ENCODE measurements at places on chromosomes 6 and 20.

GRCh38 chr20:16246870-16247269 is 326.4 kb downstream of the KIF16B start:
- peaks cover 11% of the 10 kb centered on the region for H3K27me3 ChIP-seq
- no peak for DNase-seq
- H3K4me3 ChIP-seq: no peak overlapping the region
- H3K27ac ChIP-seq: no peak overlapping the region
- no peaks in the 10 kb centered on the region for H3K4me1 ChIP-seq

DNA sequence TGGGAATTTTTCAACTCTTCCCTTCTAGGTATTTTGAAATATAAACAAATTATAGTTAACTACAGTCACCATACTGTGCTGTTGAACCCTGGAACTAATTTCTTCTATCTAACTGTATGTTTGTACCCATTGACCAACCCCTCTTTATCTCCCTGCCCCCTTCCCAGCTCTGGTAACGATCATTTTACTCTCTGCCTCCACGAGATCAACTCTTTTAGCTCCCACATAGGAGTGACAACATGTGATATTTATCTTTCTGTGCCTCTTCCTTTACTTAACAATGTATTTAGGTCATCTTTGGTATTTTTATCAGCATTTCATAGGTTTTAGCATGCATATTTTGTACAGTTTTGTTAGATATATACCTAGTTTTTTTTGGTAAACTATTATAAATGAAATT is 45.9 kb downstream of the ASXL1 start:
- H3K27me3 ChIP-seq: no peaks in the 10 kb centered on the region
- H3K4me1 ChIP-seq: no peaks in the 10 kb centered on the region
- peaks cover 34% of the 10 kb centered on the region for H3K36me3 ChIP-seq
- H3K27ac ChIP-seq: no peak overlapping the region

DNA sequence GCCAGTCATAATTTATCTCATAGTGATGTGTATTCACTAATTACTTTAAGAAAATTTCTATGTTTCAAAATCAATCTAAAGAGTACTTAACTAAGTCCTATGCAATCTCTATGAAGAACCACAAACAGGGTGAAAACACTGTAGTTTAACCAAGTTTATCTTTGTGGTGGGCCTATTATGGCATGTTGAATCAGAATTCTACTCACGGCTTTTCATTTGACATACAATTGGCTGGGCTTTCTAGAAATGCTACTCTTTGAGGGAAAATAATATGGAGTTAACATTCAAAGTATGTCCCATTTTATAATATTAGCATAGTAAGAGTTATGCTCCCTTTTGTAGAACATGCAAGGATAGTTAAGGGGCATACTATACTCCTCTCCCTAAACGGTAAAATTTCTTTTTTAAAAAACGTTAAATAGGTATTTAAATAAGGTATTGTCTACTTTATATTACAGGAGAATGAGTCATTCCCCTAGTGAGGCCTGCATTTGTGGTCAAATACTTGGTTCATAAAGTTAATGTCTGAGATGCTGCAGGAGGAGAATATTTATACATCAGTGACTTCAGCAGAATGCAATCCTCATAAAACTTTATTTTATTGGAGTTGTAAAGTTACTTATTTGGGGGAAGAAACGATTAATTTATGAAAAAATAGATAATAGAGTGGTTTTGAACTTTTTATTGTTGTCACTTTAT is 1.8 kb downstream of the MOXD1 start:
- no peak for DNase-seq
- H3K4me1 ChIP-seq: no peaks in the 10 kb centered on the region
- peaks cover 56% of the 10 kb centered on the region for H3K27me3 ChIP-seq

GRCh38 chr6:25608558-25609174 is 43.3 kb upstream of the SCGN start:
- H3K4me3 ChIP-seq: no peak overlapping the region
- no peak overlapping the region for H3K27ac ChIP-seq
- DNase-seq: no peak
- no peaks in the 10 kb centered on the region for H3K36me3 ChIP-seq
- H3K4me1 ChIP-seq: no peaks in the 10 kb centered on the region
- H3K27me3 ChIP-seq: no peaks in the 10 kb centered on the region

- no peaks in the 10 kb centered on the region for H3K36me3 ChIP-seq
- no peaks in the 10 kb centered on the region for H3K27me3 ChIP-seq
- H3K4me1 ChIP-seq: no peaks in the 10 kb centered on the region
Measured at GRCh38 chr6:54993294-54993693, 146.7 kb downstream of the FAM83B start.

DNA sequence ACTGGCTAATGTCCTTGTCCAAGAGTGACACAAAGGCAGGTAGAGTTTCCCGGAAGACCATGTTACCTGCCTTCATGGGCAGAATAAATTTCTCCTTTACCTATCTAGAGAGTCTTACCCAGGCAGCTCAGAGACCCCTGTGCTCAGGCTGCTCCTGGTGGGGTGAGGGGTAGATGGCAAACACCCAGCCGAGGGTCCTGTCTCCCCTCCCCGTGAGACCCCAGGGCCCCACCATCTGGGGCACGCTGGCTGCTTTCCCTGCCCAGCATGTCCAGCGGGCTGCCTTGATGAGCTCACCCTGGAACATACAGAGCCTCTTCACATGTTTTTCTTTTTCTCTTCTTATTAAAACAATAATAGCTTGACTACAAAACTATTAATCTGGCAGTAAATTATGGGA is 116.5 kb downstream of the EDN3 start:
- no peak overlapping the region for H3K4me3 ChIP-seq
- peaks cover 19% of the 10 kb centered on the region for H3K4me1 ChIP-seq
- DNase-seq: no peak
- H3K36me3 ChIP-seq: no peaks in the 10 kb centered on the region

- no peak for DNase-seq
- no peak overlapping the region for H3K4me3 ChIP-seq
- H3K36me3 ChIP-seq: peaks cover 6% of the 10 kb centered on the region
- H3K27ac ChIP-seq: no peak overlapping the region
- H3K27me3 ChIP-seq: peaks cover 4% of the 10 kb centered on the region
Measured at GRCh38 chr20:2364044-2364443, 16.7 kb upstream of the TGM6 start.

DNA sequence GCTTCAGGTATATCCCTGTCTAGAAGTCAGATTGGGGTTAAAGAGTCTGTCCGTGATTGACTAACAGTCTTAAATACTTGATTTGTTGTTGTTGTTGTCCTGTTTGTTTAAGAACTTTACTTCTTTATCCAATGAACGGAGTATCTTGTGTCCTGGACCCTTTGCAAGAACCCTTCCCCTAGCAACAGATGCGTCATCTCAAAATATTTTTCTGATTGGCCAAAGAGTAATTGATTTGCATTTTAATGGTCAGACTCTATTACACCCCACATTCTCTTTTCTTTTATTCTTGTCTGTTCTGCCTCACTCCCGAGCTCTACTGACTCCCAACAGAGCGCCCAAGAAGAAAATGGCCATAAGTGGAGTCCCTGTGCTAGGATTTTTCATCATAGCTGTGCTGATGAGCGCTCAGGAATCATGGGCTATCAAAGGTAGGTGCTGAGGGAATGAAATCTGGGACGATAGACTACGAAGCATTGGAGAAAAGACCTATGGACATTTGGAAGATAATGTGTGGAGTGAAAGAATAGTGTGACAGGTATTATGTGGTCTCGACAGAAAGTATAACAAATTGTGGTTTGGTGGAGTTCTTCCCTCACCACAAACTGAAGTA is at the start of gene HLA-DRA:
HLA-DRA (plus strand) TSS at position 286 of the 613 bp plus-strand sequence; CDS start at position 350, 64 bp downstream.
- H3K27ac ChIP-seq: no peak within 1 kb of the TSS
- H3K36me3 ChIP-seq: no peaks in the 10 kb centered on the region
- H3K27me3 ChIP-seq: peaks cover 3% of the 10 kb centered on the region
- no peak within 1 kb of the TSS for H3K4me3 ChIP-seq
- H3K4me1 ChIP-seq: no peaks in the 10 kb centered on the region

GRCh38 chr6:157989541-157990289 is 8.1 kb downstream of the SYNJ2 start:
- no peak overlapping the region for H3K4me3 ChIP-seq
- H3K4me1 ChIP-seq: peaks cover 29% of the 10 kb centered on the region
- no peak for DNase-seq
- no peak overlapping the region for H3K27ac ChIP-seq

DNA sequence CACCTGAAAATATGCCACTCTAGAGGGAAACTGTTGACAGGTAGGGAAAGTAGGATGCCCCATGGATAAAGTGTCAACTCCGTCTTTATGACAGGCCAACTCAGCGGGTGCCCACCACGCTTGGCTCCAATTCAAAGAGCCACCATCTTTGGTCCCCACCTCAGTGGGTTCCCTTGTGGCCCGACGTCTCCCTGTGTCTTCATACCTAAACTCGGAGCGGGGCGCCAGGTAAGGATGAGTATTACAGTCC is 277 bp downstream of the MDC1 start:
- no peaks in the 10 kb centered on the region for H3K27me3 ChIP-seq
- H3K4me3 ChIP-seq: peak overlapping the region; percentile 97
- H3K27ac ChIP-seq: peak overlapping the region; percentile 98
- no peak for DNase-seq
- peaks cover 57% of the 10 kb centered on the region for H3K36me3 ChIP-seq

- no peaks in the 10 kb centered on the region for H3K4me1 ChIP-seq
- no peak overlapping the region for H3K27ac ChIP-seq
- no peak for DNase-seq
- no peaks in the 10 kb centered on the region for H3K27me3 ChIP-seq
- H3K4me3 ChIP-seq: no peak overlapping the region
Measured at GRCh38 chr6:92024110-92024509, 1395.2 kb downstream of the EPHA7 start.

GRCh38 chr6:46925563-46926253 is 4.0 kb upstream of the ADGRF5 start:
- peaks cover 6% of the 10 kb centered on the region for H3K27me3 ChIP-seq
- H3K4me3 ChIP-seq: no peak overlapping the region
- no peaks in the 10 kb centered on the region for H3K36me3 ChIP-seq
- H3K27ac ChIP-seq: no peak overlapping the region

DNA sequence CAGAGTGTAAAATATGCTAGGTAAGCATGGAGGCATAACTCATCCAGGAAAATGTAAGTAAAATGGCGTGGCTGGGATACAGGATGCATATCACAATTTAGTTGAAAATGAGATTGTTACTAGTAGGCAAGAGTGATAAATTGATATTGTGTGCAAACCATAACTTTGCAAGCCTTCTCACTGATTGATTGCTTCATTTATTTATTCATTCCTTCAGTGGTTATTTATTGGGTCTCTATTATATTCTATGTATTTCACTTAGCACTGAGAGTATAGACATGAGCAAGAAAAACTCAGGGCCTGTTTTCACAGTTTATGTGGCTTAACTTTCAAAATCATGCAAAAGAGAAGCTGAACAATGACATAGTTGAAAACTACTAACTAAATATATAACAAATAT is 241.0 kb upstream of the EYS start:
- H3K27me3 ChIP-seq: no peaks in the 10 kb centered on the region
- no peak overlapping the region for H3K4me3 ChIP-seq
- no peak for DNase-seq

GRCh38 chr20:24657878-24658620 is 188.6 kb downstream of the SYNDIG1 start:
- no peak for DNase-seq
- peaks cover 38% of the 10 kb centered on the region for H3K4me1 ChIP-seq
- H3K36me3 ChIP-seq: no peaks in the 10 kb centered on the region
- H3K27me3 ChIP-seq: peaks cover 4% of the 10 kb centered on the region
- no peak overlapping the region for H3K27ac ChIP-seq
- H3K4me3 ChIP-seq: no peak overlapping the region

GRCh38 chr6:165910184-165910966 is 247.3 kb upstream of the PDE10A start:
- H3K4me3 ChIP-seq: no peak overlapping the region
- DNase-seq: no peak
- H3K27me3 ChIP-seq: peaks cover 46% of the 10 kb centered on the region
- no peaks in the 10 kb centered on the region for H3K4me1 ChIP-seq
- H3K27ac ChIP-seq: no peak overlapping the region
- H3K36me3 ChIP-seq: no peaks in the 10 kb centered on the region

DNA sequence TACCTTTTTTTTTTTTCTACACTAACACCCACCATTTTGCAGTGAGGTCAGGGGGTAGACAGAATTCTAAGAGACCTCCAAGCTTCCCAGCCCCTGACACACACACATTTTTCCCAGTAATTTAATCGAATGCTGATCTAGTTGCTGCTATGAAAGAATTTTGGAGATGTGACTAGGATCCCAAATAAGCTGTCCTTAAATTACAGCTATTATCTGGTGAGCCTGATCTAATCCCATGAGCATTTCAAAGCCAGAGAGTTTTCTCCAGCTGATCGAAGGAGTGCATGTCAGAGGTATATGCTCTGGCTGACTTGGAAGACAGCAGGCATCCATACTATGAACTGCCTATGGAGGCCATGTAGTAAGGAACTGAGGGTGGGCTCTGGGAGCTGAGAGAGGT is 503.8 kb upstream of the MARCKS start:
- H3K4me1 ChIP-seq: peaks cover 42% of the 10 kb centered on the region
- peaks cover 2% of the 10 kb centered on the region for H3K27me3 ChIP-seq
- H3K4me3 ChIP-seq: no peak overlapping the region
- H3K36me3 ChIP-seq: peaks cover 5% of the 10 kb centered on the region
- peak overlapping the region; percentile 60 for H3K27ac ChIP-seq
- no peak for DNase-seq

- H3K36me3 ChIP-seq: no peaks in the 10 kb centered on the region
- no peak overlapping the region for H3K27ac ChIP-seq
- H3K27me3 ChIP-seq: no peaks in the 10 kb centered on the region
- DNase-seq: no peak
- H3K4me3 ChIP-seq: no peak overlapping the region
Measured at GRCh38 chr6:11969092-11969491, 43.0 kb upstream of the HIVEP1 start.

DNA sequence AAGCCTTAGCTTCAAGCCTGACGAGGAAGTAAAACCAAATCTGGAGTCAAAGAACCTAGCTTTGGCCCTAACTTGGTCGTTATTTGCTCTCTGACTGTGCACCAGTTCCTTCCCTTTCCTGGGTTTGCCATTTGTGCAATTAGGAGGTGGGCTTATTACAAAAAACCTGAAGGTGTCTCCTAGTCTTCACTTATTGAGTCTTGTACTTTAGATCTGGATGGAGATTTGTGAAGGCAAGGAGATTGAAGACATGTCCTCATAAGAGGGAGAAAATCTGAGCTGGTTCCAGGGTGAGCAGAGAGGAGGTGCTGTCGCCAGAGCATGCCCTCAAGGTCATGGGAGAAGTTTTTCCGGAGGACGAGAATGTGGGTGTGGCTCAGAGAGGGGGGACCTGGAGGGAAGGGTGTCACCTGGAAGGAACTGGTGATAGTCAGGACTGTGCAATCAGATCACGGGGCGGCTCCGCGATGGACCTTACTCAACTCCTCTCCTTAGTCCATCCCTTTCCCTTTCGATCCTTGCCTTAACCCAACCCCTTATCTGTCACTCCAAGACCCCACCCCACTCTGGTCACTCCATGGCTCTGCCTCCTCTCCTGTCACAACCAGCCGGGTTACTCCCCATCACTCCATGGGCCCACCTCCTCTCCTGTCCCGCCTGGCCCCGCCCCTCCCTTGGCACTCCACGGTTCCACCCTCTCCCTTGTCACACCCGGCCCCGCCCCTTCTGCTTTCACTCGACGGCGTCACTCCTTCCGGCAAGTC is 588 bp upstream of the ACSS2 start:
- no peak for DNase-seq
- peaks cover 60% of the 10 kb centered on the region for H3K4me1 ChIP-seq
- H3K27me3 ChIP-seq: peaks cover 34% of the 10 kb centered on the region
